ENCODE measurements at places on chromosomes 12 and 14.

GRCh38 chr12:117850048-117850447 lies 118.7 kb downstream of the KSR2 start:
- H3K36me3 ChIP-seq: no peaks in the 10 kb centered on the region
- DNase-seq: peak; percentile 87
- H3K27me3 ChIP-seq: no peaks in the 10 kb centered on the region
- H3K4me1 ChIP-seq: no peaks in the 10 kb centered on the region

DNA sequence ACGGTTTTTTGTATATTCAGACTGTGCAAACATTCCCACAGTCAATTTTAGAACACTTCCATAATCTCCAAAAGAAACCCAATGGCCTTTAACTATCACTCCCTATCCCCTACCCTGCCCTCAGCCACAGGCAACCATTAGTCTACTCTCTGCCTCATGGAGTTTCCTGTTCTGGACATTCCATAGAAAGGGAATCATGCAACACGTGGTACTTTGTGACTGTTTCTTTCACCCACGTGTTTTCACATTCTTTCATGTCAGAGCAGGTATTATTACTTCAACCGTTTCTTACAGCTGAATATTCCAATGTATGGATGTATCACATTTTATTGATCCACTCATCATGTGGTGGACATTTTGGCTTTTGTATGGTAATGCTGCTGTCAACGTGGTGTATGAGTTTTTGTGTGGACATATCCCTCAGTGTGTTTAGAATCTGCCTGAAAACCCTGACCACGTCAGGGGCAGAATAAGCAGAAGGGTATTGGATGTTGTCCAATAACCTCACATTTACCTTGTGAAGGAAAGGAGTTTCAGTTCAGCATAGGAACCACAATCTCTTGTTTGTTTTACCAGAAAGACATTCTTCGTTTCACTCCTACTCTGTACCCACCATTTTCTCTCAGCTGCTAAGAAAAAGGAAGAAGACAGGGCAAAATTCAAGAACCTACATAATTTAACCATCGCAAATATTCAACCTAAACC lies 107.5 kb upstream of the DYRK2 start:
- no peak overlapping the region for H3K27ac ChIP-seq
- DNase-seq: no peak
- H3K36me3 ChIP-seq: no peaks in the 10 kb centered on the region
- no peaks in the 10 kb centered on the region for H3K4me1 ChIP-seq

DNA sequence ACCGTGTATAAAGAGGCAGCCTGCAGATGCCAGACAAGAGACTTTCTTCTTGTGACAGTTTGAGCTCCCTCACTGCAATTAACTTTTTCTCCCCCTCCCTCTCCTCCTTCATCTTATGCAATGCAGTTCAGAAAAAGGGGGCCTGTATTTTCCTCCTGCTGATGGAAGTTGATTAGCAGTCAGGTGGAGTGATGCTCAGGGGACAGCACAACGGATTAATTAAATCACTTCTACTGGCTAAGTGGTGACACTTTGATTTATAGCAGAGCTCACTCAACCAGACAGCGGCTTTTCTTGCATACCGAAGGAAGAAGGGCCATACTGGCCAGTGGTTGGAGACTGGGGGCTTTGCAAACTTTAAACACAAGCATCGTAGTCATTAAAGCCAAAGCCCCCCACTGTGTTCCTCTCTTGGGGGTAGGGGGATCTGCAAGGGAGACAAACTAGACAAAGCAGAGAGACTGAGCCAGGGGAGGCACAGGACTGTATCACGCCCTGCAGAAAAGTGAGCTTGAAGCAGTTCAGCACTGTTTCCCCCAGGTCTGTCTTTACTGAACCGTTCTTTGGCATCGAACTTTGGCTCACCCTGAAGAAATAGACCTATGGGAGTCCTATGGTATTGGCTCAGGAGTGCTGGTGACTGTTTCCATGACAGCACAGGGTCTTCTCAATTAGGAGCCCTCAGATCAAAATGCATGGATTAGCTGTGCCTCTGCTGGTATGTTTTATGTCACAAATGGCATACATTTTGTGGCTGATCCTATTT lies 47.7 kb downstream of the SPRING1 start:
- H3K4me3 ChIP-seq: no peak overlapping the region
- H3K36me3 ChIP-seq: no peaks in the 10 kb centered on the region
- H3K4me1 ChIP-seq: peaks cover 9% of the 10 kb centered on the region
- DNase-seq: no peak
- no peaks in the 10 kb centered on the region for H3K27me3 ChIP-seq
- H3K27ac ChIP-seq: no peak overlapping the region

GRCh38 chr12:15662303-15662980 lies 126.7 kb downstream of the EPS8 start:
- no peaks in the 10 kb centered on the region for H3K4me1 ChIP-seq
- H3K36me3 ChIP-seq: no peaks in the 10 kb centered on the region
- no peak for DNase-seq
- H3K27me3 ChIP-seq: no peaks in the 10 kb centered on the region
- no peak overlapping the region for H3K27ac ChIP-seq
- no peak overlapping the region for H3K4me3 ChIP-seq

- H3K27ac ChIP-seq: no peak overlapping the region
- H3K4me1 ChIP-seq: no peaks in the 10 kb centered on the region
- no peaks in the 10 kb centered on the region for H3K36me3 ChIP-seq
- no peaks in the 10 kb centered on the region for H3K27me3 ChIP-seq
- no peak for DNase-seq
Observed at GRCh38 chr14:71591929-71592328, 340.3 kb upstream of the RGS6 start.

GRCh38 chr14:38994731-38995130 lies 108.3 kb downstream of the SEC23A start:
- no peaks in the 10 kb centered on the region for H3K36me3 ChIP-seq
- H3K27ac ChIP-seq: no peak overlapping the region
- no peaks in the 10 kb centered on the region for H3K4me1 ChIP-seq

DNA sequence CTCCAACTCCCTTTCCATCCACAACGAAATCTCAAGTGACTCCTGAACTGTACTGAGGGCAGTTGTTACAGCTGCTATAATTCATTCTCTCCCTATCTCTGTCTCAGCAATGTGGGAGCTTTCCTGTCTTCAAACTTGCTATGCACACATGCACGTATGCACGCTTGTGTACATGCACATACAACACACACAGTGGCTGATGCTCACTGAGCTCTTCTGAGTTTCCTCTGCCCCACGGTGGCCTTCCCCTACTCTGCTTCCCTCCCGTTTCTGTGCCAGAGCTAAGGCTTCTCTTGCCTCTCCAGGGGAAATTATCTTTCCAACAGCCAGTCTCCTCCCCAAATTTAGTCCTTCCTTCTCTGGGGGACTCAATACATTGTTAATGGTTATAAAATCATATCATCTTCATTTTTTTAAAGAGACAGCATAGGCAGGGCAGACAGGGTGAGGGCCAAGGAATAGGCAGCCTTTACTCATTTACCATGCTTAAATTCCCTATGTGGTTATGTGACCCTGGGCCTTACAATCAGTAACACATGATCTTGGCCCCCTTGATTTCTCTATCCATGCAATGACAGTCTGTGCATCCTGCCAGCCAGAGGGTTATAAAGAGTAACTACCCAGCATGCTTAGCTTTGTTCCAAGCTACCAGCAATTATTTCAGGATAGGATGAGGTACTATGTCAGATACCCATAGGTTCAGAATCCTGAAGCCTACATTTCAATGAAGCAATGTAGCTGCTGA lies 111.9 kb upstream of the HMGA2 start:
- no peaks in the 10 kb centered on the region for H3K36me3 ChIP-seq
- H3K27me3 ChIP-seq: no peaks in the 10 kb centered on the region
- DNase-seq: no peak
- H3K27ac ChIP-seq: no peak overlapping the region

- no peaks in the 10 kb centered on the region for H3K4me1 ChIP-seq
- no peak overlapping the region for H3K27ac ChIP-seq
- DNase-seq: no peak
- no peaks in the 10 kb centered on the region for H3K27me3 ChIP-seq
- no peak overlapping the region for H3K4me3 ChIP-seq
Observed at GRCh38 chr14:42523666-42524065, 917.0 kb downstream of the LRFN5 start.

DNA sequence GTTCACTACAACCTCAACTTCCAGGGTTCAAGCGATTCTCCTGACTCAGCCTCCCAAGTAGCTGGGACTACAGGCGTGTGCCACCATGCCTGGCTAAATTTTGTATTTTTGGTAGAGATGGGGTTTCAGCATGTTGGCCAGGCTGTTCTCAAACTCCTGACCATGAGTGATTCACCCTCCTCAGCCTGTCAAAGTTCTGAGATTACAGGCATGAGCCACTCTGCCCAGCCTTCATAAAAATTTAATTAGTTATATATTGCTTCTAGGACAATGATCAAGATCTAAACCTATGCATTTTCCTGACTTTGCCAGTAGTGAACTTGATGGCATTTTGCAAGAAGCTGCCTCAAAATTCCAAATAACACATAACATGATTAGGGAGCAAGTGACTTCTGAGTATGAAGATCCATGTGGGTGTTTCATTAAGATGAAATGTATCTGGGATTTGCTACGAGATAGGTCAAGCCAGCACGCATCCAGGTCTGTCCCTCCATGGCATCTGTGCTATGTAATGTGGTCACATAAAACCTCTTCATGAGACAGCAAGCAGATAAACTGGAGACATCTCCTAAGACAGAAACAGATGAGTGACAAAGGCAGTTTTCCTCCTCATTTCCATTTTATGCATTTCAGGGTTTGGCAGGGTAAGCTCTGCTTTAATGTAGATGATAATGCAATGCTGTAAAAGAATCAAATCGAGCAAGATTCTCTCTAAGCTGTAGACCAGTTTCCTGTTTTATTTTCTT lies 319.4 kb upstream of the ATP2B1 start:
- no peak for DNase-seq
- H3K27ac ChIP-seq: no peak overlapping the region
- no peaks in the 10 kb centered on the region for H3K4me1 ChIP-seq
- no peaks in the 10 kb centered on the region for H3K27me3 ChIP-seq
- no peaks in the 10 kb centered on the region for H3K36me3 ChIP-seq
- H3K4me3 ChIP-seq: no peak overlapping the region

GRCh38 chr12:30794020-30794419 lies 39.3 kb upstream of the CAPRIN2 start:
- peak; percentile 39 for DNase-seq
- peak overlapping the region; percentile 40 for H3K27ac ChIP-seq
- peaks cover 16% of the 10 kb centered on the region for H3K4me1 ChIP-seq
- no peaks in the 10 kb centered on the region for H3K36me3 ChIP-seq
- H3K4me3 ChIP-seq: no peak overlapping the region

GRCh38 chr12:89977405-89978085 lies 268.9 kb upstream of the ATP2B1 start:
- no peak overlapping the region for H3K27ac ChIP-seq
- no peaks in the 10 kb centered on the region for H3K36me3 ChIP-seq
- no peak overlapping the region for H3K4me3 ChIP-seq
- no peak for DNase-seq
- H3K4me1 ChIP-seq: no peaks in the 10 kb centered on the region

DNA sequence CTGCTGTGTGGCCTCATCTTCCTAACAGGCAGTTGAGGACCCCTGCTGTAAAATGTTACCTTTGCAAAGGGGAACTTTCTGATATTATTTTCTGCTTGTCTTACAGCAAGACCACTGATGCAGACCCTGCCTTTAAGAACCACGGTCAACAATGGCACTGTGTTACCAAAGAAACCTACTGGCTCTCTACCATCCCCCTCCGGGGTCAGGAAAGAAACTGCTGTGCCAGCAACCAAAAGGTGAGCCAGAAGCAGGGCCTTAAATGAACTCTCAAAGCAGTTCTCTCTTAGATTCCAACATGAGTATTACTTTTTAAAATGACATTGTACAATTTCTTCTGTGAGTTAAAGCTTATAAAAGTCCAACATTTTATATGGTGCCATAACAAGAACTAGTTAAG lies 72.2 kb downstream of the EML1 start:
- no peak overlapping the region for H3K27ac ChIP-seq
- no peak overlapping the region for H3K4me3 ChIP-seq
- H3K36me3 ChIP-seq: no peaks in the 10 kb centered on the region

DNA sequence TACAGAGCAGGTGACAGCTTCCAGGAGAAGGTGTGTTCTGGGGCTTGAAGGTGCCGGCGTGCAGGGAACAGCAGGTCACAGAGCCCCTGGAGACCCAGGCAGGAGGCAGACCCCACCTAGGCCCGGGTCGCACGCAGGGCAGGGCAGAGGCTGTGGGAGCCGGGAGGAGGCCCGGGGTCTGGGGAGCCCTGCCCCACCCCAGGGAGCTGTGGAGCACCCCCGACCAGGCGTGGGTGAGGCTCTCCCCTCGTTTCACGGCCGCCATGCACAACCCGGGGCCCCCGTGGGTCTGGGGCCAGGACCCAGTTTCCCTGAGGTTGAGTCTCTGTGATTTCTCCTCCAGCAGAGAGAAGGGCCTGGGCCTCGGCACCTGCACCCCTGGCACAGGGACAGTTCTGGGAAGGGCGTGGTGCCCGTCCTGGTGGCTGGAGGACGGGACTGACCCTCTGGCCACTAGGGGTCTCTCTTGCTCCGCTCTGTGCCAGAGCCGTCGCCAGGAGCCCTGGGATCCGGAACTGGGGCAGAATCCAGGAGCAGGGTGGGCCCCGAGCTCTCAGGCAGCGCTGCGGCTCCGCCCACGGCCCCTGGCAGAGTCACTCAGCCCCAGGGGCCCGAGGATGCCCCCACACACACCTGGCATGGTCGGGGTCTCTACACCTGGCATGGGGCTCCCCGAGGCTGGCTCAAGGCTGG lies 75.2 kb upstream of the FBRSL1 start:
- H3K4me1 ChIP-seq: no peaks in the 10 kb centered on the region
- H3K36me3 ChIP-seq: no peaks in the 10 kb centered on the region
- no peak overlapping the region for H3K4me3 ChIP-seq
- peak; percentile 74 for DNase-seq
- H3K27ac ChIP-seq: no peak overlapping the region
- H3K27me3 ChIP-seq: peaks cover 2% of the 10 kb centered on the region

- no peak overlapping the region for H3K4me3 ChIP-seq
- H3K27me3 ChIP-seq: no peaks in the 10 kb centered on the region
- DNase-seq: peak; percentile 66
Observed at GRCh38 chr14:63266106-63266505, 52.6 kb downstream of the GPHB5 start.

DNA sequence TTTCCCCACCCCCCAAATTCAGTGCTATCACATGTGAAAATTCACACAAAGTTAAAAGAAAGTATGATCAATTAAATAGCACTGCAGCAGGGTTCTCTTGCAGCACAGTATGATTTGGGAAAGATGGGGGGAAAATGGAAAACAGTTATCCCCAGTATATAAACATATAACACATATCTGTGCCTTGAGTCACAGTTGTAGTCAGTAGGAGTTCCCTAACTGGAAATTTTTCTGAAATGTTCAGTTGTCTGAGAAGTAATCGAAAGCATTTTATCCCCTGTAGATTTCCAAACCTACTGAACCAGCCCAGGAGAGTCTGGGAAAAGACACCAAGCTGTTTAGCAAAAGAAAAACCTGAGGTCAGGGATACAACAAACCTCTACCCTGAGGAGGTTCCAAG lies 47.0 kb downstream of the C12orf50 start:
- H3K27ac ChIP-seq: no peak overlapping the region
- H3K4me3 ChIP-seq: no peak overlapping the region
- H3K36me3 ChIP-seq: no peaks in the 10 kb centered on the region

GRCh38 chr12:3251691-3252090 lies 174.5 kb downstream of the TSPAN9 start:
- H3K4me3 ChIP-seq: no peak overlapping the region
- H3K4me1 ChIP-seq: peaks cover 13% of the 10 kb centered on the region
- no peak for DNase-seq
- no peaks in the 10 kb centered on the region for H3K27me3 ChIP-seq
- H3K27ac ChIP-seq: no peak overlapping the region
- no peaks in the 10 kb centered on the region for H3K36me3 ChIP-seq

Data from mesendoderm (in vitro differentiated cells).